ENCODE measurements at places on chromosomes 2 and 18. TPM values are rescaled to one million over a fixed set of nuclear protein-coding genes. Genes with fewer than 3 reads are reported as not detected.

DNA sequence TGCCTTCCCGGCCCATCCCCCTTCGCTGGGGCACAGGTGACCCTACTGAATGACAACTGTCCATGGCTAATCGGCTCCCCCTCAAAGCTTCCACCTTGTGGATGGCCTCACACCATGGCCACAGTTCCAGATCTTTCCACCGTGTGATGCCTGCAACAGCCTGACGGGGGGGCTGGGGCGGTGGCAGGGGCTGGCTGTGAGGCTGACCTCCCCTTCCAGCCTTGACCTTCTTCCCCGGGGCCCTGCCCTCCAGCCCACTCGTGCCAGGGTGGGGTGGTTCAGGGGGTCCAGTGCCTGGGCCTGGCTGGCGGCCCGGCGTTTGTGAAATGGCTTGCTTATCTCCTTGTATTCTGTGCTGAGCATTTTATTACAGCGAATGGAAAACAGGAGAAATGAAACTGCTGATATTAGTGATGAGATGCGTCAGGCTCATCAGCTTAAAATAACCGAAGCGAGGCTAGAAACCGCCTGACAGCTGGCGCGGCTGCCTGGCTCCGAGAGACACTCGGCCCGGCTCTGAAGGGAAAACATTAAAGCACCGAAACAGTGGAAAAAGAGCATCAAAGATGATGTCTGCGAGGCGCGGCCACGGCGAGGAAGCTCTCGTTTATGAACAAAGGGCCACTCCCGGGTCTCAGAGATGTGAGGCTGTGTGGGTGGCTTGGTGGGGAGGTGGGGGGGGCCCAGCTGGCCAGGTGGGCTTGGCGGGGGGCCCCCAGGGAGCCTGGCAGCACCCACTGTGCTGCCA, 916 bp upstream of the PDCD1 start:
- no peak overlapping the region for H3K27ac ChIP-seq
- H3K4me3 ChIP-seq: no peak overlapping the region
- peaks cover 12% of the 10 kb centered on the region for H3K27me3 ChIP-seq
- H3K4me1 ChIP-seq: peaks cover 22% of the 10 kb centered on the region
- no peaks in the 10 kb centered on the region for H3K36me3 ChIP-seq

GRCh38 chr2:16821692-16822091, 156.1 kb upstream of the CYRIA start:
- H3K27ac ChIP-seq: no peak overlapping the region
- H3K4me1 ChIP-seq: no peaks in the 10 kb centered on the region
- no peaks in the 10 kb centered on the region for H3K27me3 ChIP-seq
- H3K4me3 ChIP-seq: no peak overlapping the region
- H3K36me3 ChIP-seq: no peaks in the 10 kb centered on the region

DNA sequence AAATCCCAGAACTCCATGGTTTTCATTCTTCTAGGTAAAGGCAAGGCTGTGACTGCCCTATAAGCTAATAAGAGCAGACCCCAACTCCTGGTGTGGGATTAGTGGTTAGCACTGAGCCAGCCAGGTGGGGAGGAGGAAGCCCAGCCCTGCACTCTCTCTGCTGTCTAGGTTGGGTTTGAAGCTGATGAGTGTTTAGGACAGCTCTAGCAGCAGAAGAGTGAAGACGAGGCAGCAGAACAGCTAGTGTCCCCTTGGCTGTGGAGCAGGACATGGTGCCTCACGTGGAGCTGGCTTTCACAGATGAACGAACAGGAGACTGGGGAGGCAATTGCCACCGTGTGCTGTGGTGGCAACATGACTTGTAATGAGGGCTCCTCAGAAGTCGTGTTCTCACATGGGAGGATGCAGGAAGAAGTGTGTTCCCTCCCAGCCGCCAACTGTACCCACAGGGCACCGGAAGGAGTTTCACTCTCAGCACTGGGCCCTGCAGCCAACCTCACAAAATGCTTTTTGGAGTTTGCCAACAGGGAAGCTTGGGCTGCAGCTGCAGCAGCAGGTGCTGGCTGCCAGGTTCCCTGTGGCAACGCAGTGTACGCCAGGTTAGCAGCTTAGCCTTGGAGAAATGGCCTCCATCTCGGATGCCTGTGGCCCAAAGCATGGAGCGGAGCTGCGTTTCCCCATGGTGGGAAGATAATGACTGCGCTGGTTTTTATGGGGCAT, 328.2 kb downstream of the SETBP1 start:
- no peak overlapping the region for H3K27ac ChIP-seq
- no peaks in the 10 kb centered on the region for H3K27me3 ChIP-seq
- no peak for DNase-seq
- H3K4me3 ChIP-seq: no peak overlapping the region

DNA sequence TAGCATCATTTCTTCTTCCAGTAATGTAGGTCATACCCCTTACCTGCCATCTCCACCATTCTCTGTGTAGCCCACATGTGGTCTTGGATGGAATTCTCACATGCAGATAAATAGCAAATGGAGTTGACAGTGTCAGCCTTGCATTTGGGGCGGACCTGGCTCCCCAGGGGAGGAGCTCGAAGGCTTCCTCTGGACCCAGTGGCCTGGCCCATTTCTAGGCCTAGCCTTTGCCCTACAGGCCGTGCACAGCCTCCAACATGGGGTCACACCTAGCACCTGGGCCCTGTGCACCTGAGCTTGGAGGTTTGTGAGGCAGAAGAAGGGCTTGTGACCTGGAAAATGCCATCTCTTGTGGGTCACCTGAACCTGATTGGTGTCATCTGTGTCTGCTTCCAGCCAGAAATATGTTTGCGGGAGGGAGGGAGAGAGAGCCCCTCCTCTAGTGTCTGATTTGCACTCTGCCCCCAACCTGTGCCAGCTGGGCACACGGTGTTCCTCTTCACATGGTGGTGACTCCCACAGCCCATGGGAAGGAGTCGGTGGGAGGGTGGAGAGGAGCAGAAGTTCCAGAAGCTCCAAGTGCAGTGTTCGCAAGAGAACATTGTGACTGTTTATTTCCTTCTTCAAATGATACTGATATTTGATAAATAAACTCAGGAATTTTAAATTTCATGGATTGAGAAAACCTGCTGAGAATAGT, 33.0 kb downstream of the ITGB1BP1 start:
- no peak overlapping the region for H3K4me3 ChIP-seq
- H3K4me1 ChIP-seq: no peaks in the 10 kb centered on the region
- no peak for DNase-seq
- H3K27me3 ChIP-seq: no peaks in the 10 kb centered on the region

The GKN1 gene
- total RNA-seq: not detected

GRCh38 chr2:238587776-238588660, 161.3 kb downstream of the ASB1 start:
- no peak overlapping the region for H3K4me3 ChIP-seq
- no peaks in the 10 kb centered on the region for H3K4me1 ChIP-seq
- no peak overlapping the region for H3K27ac ChIP-seq
- H3K27me3 ChIP-seq: no peaks in the 10 kb centered on the region
- H3K36me3 ChIP-seq: no peaks in the 10 kb centered on the region

The NEURL3 gene
- not detected for total RNA-seq

GRCh38 chr2:196390243-196391148, 219.1 kb upstream of the STK17B start:
- H3K4me1 ChIP-seq: 0 out of 2 replicates have a peak, but pooled peaks cover 6% of the 10 kb centered on the region
- H3K27me3 ChIP-seq: no peaks in the 10 kb centered on the region
- no peak overlapping the region for H3K4me3 ChIP-seq
- no peaks in the 10 kb centered on the region for H3K36me3 ChIP-seq

The TFCP2L1 gene
- total RNA-seq: not detected

The TMEM182 gene
- 3.7 TPM for total RNA-seq

DNA sequence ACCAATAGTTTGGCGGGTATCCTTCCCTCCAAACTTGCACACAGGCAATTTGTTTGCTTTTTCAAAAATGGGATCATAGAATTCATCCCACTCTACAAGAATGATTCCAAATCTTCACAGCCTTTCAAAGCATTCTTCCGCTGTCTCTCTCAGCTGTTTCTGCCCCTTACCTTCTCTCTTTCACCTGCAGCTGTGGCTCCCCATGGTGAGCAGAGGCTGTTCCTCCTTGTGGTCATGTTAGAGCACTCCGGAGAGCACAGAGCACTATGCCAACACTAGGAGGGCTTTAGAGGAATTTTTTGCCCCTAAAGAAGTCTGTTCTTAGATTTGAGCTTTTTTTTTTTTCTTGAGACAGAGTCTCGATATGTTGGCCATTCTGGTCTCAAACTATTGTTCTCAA, 30.4 kb downstream of the MTHFD2 start:
- no peaks in the 10 kb centered on the region for H3K36me3 ChIP-seq
- no peak overlapping the region for H3K4me3 ChIP-seq
- no peaks in the 10 kb centered on the region for H3K4me1 ChIP-seq
- H3K27ac ChIP-seq: no peak overlapping the region
- no peak for DNase-seq

- H3K36me3 ChIP-seq: no peaks in the 10 kb centered on the region
- no peak overlapping the region for H3K4me3 ChIP-seq
- H3K4me1 ChIP-seq: peaks cover 6% of the 10 kb centered on the region
These were observed 93.5 kb downstream of the NAB1 start for GRCh38 chr2:190742431-190742830.

GRCh38 chr2:222298311-222299150, at the start of gene PAX3:
PAX3 (minus strand) TSS chr2:222298998; CDS start chr2:222298615, 383 bp downstream.
- H3K27me3 ChIP-seq: peaks cover 18% of the 10 kb centered on the region
- H3K27ac ChIP-seq: no peak within 1 kb of the TSS
- no peak for DNase-seq
- no peaks in the 10 kb centered on the region for H3K36me3 ChIP-seq

DNA sequence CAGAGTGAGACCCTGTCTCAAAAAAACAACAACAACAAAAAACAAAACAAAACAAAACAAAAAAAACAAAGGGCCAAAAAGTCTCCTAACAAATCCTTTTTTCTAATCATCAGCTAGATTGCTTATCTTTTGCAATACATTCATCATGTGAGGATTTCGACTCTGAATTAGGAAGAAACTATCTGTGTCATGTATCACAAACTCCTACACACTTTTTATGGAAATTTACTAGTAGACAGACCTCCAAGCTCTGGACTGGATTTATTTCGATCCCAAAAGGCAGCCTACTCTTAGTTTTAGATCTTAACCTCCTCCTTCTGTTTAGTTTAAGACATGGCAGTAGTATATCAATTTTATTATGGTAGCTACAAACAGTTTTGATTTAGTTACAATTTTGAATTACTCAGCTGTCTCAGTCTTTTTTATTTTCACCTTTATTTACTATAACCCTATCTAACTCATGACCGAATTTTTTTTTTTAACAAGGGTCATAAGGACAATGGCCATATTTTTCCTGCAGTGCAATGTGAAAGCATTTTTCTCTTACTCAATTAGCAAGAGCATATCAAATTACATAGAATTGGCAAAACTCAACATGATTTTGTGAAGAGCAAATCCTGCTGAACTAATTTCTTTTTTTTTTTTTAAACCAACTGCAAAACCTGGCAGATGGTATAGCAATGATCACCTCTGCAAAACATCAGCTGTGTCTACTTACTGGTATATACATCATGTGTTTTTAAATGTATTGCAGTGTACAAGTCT, 10.7 kb upstream of the CCDC88A start:
- peaks cover 6% of the 10 kb centered on the region for H3K4me1 ChIP-seq
- no peak overlapping the region for H3K27ac ChIP-seq
- no peaks in the 10 kb centered on the region for H3K36me3 ChIP-seq
- H3K4me3 ChIP-seq: no peak overlapping the region
- no peaks in the 10 kb centered on the region for H3K27me3 ChIP-seq

The SPHKAP gene
- not detected for total RNA-seq

DNA sequence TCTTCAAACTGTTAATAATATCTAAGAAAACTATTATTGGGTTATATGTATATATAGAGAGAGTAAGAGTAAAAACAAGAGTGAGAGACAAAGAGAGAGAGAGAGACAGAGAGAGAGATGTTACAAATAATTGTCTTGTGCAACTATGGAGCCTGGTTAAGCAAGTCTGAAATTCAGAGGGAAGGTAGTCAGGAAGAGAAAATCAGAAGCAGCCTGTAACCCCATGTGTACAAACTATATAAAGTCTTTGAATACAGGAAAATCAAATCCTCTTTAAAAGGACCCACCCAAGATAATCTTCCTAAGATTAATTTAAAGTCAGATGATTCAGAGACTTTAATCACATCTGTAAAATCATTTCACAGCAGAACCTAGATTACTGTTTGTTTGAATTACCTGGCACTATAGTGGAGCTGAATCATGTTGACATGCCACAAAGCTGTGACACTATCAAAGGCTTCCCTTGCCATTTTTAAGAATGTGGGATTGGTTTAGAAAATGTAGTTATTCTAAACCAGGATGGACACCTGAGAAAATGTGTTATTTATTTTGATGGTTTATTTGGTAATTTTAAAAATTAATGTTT, 301.7 kb upstream of the FSIP2 start:
- H3K4me3 ChIP-seq: no peak overlapping the region
- no peak overlapping the region for H3K27ac ChIP-seq
- H3K27me3 ChIP-seq: no peaks in the 10 kb centered on the region
- H3K4me1 ChIP-seq: no peaks in the 10 kb centered on the region

DNA sequence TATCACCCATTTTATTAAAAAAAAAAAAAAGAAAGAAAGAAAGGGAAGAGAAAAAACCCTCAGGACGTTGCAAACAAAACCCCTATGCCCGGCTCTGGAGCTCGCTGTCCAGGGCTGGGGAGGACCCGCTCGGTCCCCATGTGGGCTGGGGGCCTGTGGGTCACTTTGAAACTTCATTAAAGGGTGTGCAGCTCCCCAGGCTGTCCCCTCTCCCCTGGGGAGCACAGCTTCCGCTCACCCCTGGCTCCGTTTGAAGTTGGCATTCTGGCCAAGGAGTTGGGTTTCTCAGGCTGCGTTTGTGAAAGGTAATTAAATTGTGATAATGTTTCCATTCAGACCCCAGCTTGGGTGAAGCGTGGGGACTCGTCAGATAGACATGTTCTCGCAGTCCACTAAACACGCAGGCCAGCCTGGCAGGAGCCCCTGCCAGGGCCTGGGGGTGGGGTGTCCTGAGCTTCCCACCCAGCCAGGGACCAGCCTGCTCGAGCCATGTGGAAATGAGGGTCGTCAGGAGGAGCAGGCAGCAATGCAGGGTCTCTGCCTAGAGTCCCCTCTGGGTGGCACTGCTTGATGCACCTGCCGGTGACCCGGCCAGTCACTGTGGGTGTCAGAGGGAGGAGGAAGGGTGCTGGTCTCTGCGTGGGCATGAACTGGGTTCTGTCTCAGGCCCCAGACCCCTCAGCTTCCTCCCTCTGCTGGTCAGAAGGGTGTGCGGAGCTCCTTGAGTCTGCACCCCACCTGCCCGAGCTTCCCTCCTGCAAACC, 166.2 kb downstream of the INHBB start:
- H3K4me1 ChIP-seq: no peaks in the 10 kb centered on the region
- H3K27ac ChIP-seq: no peak overlapping the region
- no peak overlapping the region for H3K4me3 ChIP-seq
- 0 out of 2 replicates have a peak, but pooled peaks cover 6% of the 10 kb centered on the region for H3K27me3 ChIP-seq
- DNase-seq: no peak

DNA sequence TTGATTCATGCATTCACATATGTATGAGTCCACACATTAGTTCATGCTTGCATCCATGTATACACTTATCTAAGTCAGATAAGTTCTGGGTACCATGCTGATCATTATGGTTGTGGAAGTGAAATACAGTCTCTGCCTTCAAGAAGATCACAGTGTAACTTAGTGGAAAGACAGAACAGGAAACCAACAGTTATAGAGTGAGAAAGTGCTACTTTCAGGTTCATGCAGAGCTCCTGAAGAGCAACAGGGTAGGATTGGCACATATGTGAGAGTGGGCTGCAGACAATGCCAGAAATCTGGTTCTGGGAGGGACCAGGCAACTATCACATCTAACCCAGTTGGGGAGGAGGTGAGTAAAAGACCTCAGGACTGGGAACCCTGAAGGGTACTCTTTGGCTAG, 35.4 kb upstream of the PGAP1 start:
- no peak overlapping the region for H3K4me3 ChIP-seq
- H3K36me3 ChIP-seq: no peaks in the 10 kb centered on the region
- H3K4me1 ChIP-seq: peaks cover 5% of the 10 kb centered on the region
- no peak overlapping the region for H3K27ac ChIP-seq
- DNase-seq: no peak

GRCh38 chr2:173119944-173120343, 44.3 kb downstream of the MAP3K20 start:
- no peak overlapping the region for H3K27ac ChIP-seq
- no peaks in the 10 kb centered on the region for H3K27me3 ChIP-seq
- no peak overlapping the region for H3K4me3 ChIP-seq
